ENCODE measurements at places on chromosomes 6 and 20.

GRCh38 chr6:97440590-97441176, 157.7 kb upstream of the MMS22L start:
- no peak for DNase-seq

- no peak for DNase-seq
These were observed 306.6 kb downstream of the EPM2A start for GRCh38 chr6:145428706-145429105.

- DNase-seq: no peak
These were observed 38.4 kb downstream of the ZMYND8 start for GRCh38 chr20:47318027-47318585.

DNA sequence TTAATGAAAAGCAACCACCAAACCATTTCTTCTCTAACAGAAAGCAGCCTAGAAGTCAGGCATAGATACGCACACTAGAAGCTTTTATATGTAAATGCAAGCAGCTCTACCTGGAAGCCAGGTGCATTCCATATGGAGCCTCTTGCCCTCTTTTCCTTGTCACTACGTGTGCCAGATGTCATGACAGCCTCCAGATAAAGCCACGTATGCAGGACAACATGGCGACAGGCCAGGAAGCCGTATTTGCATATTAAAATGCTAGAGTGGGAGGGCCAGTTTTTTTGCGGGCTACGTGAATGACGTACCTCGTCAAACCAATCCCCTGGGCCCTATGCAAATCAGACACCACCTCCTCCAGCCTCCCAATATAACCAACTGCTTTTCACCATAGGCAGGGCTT, 308.1 kb upstream of the SPTLC3 start:
- no peak for DNase-seq

- DNase-seq: no peak
These were observed 67.3 kb upstream of the E2F3 start for GRCh38 chr6:20334334-20334733.

- no peak for DNase-seq
These were observed 349.6 kb downstream of the PKHD1 start for GRCh38 chr6:51737580-51738360.

- no peak for DNase-seq
These were observed 28.7 kb downstream of the SNHG17 start for GRCh38 chr20:38406476-38406875.

GRCh38 chr6:121619013-121619412, 183.6 kb downstream of the GJA1 start:
- no peak for DNase-seq

- DNase-seq: peak; percentile 36
These were observed 481 bp downstream of the SERPINB6 start for GRCh38 chr6:2970753-2971419.

- DNase-seq: no peak
These were observed 57.9 kb upstream of the DACT2 start for GRCh38 chr6:168377484-168377855.

DNA sequence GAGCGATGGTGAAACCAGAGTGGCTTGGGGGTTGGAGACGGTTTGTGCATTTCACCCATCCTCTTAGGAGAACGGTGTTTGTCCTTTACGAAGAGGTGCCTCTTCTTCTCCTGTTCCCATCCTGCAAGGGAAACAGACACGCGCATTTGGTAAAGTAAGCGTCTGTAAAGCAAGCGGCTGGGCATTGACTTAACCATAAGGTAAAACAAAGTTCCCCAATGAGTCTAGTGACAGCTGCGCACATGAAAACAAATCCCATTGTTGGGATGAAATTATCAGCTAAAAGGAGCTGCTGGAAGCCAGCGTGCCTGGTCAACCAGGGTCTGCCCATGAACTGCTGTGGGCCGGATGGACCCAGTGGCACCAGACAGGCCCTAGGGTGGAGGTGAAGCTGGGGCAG, 5.8 kb downstream of the BHLHE23 start:
- DNase-seq: no peak

GRCh38 chr6:15578716-15579391, 84.0 kb downstream of the DTNBP1 start:
- no peak for DNase-seq

DNA sequence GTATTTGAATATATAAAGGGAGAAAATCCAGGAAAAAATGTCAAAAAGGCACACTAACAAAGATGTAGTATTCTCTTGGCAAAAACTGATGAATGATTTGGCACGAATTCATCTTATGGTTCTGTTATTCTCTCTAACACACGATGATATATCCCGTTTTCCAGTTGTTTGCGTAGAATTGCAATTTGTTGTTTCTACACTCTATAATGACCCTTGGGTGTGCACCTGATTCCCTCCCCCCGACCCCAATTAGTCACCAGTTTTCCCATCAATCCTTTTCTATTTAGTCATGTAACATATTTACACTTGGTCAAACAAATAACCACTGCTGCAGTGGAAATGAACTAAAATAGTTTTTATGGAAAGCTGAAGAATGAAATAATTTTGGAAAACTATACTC, 1.5 kb upstream of the ARID1B start:
- DNase-seq: no peak

DNA sequence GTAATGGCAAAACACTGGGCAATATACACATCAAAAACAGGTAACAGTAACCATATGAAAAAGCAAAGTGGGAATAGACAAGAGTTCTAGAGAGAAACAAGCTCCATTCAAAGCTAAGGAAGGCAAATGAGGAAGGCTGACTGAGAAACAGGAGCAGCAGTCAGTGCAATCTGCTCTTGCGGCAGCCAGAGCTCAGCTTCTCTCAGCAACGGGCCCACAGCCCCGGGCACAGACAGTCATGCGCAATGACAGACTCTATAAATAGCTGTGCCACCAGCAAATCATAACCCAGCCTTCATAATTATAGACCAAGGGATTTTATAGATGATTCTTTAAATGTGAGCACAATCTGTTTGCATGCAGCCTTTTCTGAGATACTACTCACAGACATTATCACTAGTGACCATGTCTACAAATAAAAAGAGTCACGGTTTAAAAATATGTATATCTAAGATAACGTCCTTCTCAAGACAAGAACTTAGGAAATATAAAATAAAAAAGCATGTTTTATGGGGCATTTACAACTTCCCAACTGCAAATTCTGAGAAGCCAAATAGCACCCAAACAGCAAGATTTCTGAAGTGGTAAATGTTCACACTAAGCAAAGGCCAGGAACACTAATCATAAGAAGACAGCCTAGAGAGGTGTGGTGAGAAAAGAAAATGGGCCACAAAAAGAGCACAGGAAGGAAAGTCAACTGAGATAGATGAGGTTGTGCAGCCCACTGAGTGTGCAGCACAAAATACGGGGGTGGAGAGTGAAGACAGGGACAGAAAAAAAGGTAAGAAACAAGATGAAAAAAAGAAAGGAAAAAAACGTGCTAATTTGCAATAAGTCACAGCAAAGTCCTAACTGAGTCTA, 39.9 kb upstream of the BEND6 start:
- DNase-seq: no peak

GRCh38 chr6:42512579-42512978, 51.2 kb upstream of the UBR2 start:
- no peak for DNase-seq

DNA sequence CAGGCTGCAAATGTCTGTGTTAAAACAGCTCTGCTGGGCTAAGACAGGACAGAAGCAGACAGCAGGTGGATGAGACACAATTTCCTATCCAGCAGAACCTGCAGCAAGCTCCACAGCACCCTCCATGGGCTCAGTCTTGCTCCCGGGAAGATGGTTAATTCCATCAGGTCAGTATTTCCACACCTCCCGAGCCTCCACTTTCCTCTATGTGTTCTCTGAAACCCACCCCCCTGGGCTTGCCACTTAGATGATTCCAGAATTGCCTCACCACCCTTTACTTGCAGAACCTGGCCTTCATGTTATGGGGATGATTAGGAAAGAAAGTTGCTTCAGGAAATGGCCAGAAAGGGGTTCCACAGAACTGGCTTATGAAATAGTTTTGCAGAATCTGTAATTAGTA, 43.8 kb downstream of the ERMARD start:
- DNase-seq: no peak

DNA sequence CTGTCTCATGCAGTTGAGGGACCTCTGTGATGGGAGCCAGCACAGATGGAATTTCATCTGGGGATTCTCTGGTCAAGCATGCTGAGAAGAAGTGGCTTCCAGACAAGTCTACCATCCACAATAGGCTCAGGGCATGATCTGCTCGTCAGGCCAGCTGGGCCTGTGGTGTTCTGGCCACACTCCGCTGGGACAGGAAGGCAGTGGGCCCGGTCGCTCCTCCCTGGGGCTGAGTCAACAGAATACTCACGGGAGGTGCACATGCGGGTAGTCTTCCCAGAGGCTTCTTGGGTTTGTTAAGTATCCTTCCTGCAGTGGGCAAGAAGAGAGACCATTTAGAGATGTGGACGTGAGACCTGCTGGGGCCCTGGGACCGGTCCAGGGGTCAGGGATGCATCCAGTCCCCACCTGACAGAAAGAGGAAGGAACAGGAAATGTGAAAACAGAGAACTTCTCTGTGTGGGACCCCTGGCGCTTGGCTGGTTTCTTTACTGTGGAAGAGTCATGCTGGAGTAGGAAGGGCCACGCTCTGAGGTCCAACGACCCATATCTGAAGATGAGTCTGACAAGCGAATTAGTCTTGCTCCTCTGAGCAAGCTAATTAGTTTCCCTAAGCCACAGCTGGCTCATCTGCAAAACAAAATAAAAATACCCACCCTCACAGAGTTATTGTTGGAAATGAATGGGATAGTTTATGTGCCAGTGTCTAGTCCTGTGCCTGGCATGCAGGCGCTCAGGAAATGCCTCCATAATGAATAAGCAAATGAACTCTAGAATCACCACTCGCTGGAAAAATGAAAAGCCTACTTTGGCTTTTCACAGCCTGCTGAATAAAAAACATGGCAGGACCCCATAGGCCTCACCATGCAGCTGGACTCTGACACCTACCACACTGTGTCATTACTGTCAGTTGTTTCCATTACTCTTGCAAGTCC, 67.3 kb downstream of the TRAM2 start:
- DNase-seq: no peak

GRCh38 chr6:120077489-120077888, 727.9 kb upstream of the MAN1A1 start:
- no peak for DNase-seq

GRCh38 chr6:84777888-84778287, 13.5 kb upstream of the TBX18 start:
- DNase-seq: no peak

DNA sequence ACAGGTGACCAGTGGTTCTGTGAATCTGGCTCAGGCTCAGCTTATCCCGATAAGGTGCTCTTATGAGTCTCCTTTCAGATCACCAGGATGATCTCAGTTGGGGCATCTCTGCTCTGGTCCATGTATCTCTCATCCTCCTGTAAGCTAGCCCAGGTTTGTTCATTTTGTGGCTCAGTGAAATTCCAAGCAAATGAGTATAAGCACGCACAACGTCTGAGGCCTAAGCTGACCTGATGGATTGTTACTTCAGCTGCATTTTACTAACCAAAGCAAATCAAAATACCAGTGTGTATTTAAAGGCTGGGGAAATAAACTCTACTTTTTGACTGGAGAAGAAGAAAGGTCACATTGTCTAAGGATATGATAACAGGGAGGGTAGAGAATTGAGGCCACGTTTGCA, 551.0 kb upstream of the BTBD3 start:
- no peak for DNase-seq

GRCh38 chr20:6238421-6238820, 115.6 kb upstream of the FERMT1 start:
- DNase-seq: no peak

DNA sequence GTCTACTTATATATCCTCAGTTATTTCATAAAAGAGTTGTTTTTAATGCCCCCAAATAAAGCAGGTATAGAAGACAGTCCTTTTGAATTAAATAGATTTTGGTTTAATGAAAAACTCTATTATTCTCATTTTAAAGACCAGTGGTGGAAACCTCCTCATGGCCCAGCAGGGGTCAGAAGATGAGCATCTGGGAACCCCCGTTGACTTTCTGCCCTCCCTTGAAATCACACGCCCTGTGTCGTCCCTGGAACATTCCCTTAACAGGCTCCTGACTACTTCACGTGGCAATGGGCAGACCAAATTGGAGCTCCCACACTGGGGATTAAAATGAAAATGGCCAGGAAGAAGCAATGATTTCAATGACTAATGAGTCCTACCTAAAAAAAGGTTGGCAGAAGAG, 220.9 kb downstream of the KIF16B start:
- no peak for DNase-seq
